ENCODE measurements at places on chromosomes 3 and 15. TPM values are rescaled to one million over a fixed set of nuclear protein-coding genes. Genes with fewer than 3 reads are reported as not detected.

GRCh38 chr3:45623846-45624245 is 29.3 kb downstream of the LIMD1 start:
- DNase-seq: no peak

The PLSCR2 gene
- total RNA-seq: not detected

The TGM4 gene
- not detected for total RNA-seq

The CCDC191 gene
- total RNA-seq: 1.8 TPM

The KNL1 gene
- 5.0 TPM for total RNA-seq

Measured in fibroblast of lung (primary cell).